ENCODE measurements at places on chromosomes 7 and 10.
A peak's percentile ranks its signal among the peaks of the same experiment; 100 is the strongest.

DNA sequence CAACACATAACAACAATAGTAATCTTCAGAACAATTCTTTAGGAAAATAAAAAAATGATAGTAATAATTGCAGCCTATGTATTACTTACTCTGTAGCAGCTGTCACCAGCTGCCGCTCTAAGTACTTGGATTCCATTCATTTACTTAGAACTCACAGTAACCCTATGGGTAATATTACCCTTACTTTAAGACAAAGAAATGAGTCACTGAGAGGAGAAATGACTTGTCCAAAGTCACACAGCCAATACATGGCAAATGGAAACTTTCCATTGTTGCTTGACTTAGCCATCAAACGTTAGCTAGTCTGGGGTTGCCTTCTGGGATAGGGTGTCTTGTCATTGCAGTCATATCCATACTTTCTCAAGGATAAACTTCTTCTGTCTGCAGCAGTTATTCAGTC is 3.6 kb downstream of the CCNY start:
- no peak for DNase-seq

DNA sequence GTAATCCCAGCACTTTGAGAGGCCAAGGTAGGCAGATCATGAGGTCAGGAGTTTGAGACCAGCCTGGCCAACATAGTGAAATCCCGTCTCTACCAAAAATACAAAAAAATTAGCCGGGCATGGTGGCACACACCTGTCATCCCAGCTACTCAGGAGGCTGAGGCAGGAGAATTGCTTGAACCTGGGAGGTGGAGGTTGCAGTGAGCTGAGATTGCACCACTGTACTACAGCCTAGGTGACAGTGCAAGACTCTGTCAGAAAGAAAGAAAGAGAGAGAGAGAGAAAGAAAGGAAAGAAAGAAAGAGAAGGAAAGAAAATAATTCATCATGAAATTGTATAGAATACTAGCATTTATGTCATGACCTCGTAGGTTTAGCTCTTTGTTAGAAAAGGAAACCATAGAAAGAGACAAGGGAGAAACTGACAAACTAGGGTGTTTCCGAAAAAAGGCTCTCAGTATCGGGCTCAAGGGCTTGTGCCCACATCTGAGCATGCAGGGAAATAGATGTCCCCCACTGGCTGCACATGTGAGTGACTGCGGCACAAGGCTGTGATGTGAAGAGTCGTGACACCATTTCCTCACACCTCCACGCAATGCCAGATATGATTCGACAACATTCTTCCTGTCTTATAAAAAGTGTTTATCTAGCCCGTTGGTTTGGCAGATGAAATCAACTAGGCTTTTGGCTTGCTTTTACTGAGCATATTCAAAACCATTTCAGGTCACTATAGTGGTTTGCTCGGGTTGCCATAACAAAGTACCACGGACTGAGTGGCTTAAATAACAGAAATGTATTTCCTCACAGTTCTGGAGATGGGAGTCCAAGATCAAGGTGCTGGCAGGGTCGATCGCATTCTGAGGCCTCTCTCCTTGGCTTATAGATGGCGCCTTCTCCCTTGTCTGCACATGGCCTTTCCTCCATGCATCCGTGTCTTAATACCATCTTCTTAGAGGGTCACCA is 2.0 kb downstream of the SRGN start:
- DNase-seq, result peak; percentile 92

- DNase-seq, result no peak
Observed at GRCh38 chr10:59088912-59089573, 87.4 kb upstream of the PHYHIPL start.

- DNase-seq, result peak; percentile 66
Observed at GRCh38 chr10:110498087-110498981, 627 bp downstream of the DUSP5 start.

DNA sequence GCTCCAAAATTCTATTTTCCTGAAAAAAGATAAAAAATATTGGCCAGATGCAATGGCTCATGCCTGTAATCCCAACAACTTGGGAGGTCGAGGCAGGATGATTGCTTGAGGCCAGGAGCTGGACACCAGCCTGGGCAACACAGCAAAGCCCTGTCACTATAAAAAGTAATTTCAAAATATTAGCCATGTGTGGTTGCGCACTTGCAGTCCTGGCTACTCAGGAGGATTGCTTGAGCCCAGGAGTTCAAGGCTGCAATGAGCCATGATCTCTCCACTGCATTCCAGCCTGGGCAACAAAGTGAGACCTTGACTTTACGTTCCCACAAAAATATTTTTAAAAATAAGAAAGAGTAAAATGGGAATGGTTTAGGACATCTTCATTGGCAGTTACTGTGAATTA is 104.1 kb upstream of the AFAP1L2 start:
- DNase-seq, result no peak

GRCh38 chr7:12839508-12840153 is 152.2 kb downstream of the ARL4A start:
- DNase-seq, result no peak

DNA sequence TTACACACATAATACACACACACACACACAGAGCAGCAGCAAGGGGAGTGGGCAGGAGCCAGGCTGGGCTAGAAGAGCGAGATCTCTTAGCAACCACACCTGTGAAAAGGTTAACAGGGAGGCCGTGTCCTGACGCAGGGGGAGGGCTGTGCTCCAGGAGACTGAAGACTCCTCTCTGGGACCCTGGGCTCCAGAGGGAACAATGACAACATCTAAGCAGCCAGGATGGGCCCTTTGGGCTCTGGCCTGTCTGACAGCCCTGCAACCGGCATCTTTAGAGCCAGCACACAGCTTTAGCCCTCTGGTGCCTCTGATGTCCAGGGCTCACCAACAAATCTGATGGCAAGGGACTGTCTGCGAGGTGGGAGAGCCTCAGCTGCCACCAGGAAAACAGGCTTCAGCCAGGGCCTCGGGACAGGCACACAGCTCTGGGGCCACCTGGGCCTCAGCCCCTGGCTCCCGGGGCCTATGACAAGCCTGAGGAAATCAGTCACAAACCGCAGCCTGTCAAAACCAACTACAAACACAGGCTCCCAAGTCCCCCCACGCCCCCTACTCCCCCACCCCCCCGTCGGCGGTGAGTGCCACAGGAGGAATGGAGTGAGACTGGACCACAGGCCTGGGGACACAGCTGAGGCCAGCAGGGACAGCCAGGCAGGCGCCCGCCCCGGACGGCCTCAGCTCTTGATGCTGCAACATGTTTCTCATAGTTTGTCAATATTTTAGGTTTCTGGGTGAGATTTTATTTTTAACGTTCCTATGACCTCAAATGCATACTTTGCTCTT is 102.8 kb downstream of the TNS3 start:
- DNase-seq, result no peak

GRCh38 chr7:159139202-159139601 is 5.5 kb downstream of the VIPR2 start:
- no peak for DNase-seq

DNA sequence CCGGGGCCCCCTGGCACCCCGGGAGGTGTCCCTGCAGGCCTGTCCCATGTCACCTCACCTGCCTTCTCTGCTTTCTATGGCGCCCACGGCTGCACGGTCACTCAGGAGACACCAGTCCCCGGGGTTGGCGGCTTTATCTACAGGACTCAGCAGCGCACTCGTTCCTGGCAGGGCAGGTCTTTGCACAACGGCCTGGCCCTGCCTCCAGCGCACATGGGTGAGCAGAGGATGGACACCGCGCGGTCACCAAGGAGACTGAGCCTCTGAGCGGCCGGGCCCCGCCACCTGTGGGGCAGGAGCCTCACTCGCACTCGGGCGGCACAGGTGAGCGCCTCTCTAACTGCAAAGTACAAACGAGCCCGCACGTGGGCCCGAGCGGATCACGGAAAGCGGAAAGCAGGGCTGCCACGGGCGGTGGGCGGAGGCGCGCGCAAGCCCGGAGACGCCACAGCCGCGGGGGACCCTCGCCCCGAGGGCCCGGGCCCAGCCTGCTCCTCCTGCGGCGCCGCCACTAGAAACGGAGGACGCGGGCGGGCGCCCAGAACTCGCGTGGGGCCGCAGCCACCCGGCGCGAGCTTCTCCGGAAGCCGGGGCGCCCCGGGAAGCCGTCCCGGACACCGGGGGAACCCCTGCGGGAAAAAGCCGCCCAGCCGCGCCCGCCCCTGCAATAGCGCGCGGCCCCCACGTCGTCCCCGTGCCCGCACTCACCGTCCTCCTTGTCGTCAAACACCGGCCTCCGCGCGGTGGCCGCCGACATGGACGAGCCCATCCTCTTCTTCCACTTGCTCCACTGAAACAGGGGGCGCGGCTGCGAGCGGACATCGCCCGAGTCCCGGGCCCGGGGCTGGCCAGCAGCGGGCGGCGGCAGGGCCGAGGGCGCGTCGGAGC is 642 bp downstream of the STK32C start:
- DNase-seq, result peak; percentile 46

DNA sequence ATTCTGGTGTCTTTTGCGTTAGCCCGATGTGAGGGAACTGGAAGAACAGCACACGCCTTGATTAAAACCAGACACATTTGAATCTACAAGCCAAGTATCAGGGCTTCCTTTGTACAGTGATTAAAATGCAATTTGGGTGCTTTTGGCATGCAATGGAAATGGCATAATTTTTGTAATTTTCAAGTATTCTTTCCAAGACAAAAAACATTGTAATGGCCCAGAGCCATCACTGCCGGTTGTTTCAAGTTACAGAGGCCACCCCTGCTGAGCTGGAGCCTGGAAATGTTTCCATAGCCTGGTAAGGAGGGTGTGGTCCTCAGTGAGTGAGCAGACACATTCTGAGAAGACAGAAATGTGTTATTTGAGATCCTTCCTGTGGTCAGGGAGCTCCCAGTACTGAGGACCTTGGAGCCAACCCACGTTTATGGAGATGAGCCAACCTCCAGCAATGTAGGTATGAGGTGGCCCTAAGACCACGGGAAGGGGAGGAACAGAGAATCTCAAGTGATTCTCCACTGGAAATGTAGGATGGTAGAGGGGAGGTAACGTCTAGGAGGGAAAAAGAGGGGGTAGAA is 20.9 kb downstream of the TEX36 start:
- DNase-seq, result no peak

DNA sequence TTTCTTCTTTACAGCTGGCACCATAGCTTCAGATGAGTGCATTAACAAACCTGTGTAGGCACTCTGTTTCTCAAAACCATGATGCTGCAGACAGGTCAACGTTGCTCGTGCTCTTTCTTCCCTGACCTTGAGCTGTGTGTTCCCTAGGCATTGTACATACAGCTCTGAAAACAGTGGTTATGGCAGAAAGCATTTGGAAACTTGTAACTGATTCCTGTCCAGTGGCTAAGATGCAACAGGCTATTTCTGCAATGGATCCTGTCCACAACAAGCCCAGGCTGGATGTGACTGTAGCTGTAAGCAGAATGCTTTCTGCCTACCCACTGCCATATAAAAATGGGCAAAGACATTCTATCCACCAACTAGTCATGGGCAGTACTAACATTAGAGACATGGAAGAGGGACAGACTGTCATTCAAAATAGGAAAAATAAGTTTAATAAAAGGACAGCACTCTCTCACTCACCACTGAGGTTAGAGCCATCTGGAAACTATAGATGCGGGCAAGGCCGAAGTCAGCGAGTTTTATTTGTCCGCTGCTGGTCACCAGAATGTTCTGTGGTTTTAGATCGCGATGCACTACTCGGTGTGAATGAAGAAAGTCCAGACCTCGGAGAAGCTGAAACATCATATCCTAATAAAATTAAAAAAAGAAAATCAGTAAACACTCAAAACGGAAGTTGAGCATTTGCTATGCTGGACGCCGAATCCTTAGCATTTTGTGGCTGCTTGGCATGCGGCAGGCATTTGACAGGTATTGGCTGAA is 111.0 kb downstream of the CDK6 start:
- DNase-seq, result no peak

- DNase-seq, result no peak
Observed at GRCh38 chr7:132028144-132028920, 471.9 kb upstream of the PODXL start.

- DNase-seq, result no peak
Observed at GRCh38 chr10:131898061-131898460, 2.7 kb upstream of the PPP2R2D start.

GRCh38 chr7:149802966-149803365 is 29.6 kb upstream of the ZNF467 start:
- no peak for DNase-seq

GRCh38 chr10:76881477-76882220 is 756.0 kb downstream of the KCNMA1 start:
- no peak for DNase-seq

DNA sequence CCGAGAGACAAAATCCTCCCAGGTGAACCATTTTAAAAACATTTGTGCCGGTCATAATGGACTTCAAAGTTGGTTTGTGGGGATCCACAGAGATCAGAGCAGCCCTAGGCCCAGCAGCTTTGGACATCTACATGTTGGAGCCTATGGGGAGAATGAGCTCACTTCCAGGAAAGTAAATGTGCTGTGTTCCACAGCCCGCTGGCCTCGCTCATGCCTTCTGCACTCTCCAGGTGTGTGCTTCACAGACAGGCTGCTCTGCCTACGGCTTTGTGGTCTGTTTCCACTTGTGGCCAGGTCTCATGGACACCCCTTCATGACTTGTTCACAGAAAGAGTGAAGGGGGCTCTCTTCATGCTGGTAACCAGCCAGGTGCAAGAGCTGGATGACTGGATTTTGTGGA is 141.6 kb downstream of the ADARB2 start:
- DNase-seq, result no peak

- DNase-seq, result no peak
Observed at GRCh38 chr10:21527598-21528235, 2.2 kb upstream of the SKIDA1 start.

DNA sequence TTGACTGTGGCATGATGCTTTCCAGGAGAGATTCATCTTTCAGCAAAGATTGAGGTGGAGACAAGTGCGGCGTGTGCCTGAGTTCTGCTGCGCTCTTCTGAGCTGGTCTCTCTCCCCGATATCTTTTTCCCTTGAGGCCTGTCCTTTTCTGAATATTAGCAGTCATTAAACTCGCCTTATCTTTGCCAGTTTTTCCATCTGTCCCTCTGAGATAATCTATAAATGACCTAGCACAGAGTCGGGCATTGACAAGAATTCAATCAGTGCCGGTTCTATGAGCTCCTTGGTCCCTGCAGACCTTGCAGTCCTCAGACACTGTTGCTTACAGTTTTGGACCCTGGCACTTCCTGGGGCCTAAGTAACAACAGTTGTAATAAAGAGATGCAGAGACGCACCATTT is 89.7 kb upstream of the IKZF1 start:
- DNase-seq, result no peak

DNA sequence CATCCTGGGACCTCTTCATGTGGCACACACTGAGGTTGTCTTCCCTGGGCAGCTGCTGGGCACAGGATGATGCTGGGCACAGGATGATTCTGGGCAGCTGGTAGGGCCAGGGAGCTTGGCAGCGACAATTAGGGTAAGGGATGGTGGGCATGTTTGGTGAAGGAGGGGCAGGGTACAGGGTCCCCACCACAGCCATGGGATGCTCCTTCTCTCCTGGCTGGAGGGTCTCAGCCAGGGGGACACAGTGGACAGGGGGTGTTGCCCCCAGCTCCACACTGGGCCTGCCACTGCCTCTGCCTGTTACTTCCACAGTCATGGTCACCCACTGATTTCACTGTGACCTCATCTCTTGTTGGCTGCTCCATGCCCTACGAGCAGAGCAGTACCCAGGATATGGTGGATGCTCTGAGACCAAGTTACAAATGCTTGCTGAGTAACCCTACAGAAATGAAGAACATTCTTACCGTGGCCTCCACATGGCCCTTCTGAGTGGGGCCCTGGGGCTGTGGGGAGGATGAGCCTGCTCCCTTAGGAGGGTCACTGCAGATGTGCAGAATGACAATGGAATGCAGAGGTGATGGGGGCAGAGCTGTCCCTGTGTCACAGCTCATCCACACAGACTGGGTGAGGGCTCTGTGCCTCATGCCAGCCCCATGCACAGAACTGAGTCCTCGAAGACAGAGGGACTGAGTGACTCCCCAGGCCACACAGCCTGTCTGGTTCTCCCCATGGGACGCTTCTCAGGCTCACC is 28.4 kb upstream of the RET start:
- DNase-seq, result no peak

- no peak for DNase-seq
Observed at GRCh38 chr10:98555021-98555619, 108.4 kb upstream of the HPS1 start.

Data from naive thymus-derived CD4-positive, alpha-beta T cell (primary cell).